ENCODE measurements at places on chromosomes 1 and 21.
A peak's percentile ranks its signal among the peaks of the same experiment; 100 is the strongest.

GRCh38 chr1:41866285-41866684 lies 52.4 kb downstream of the HIVEP3 start:
- H3K4me1 ChIP-seq: no peaks in the 10 kb centered on the region
- peaks cover 13% of the 10 kb centered on the region for H3K27me3 ChIP-seq
- H3K27ac ChIP-seq: no peak overlapping the region
- DNase-seq: no peak

GRCh38 chr1:41895552-41895951 lies 23.2 kb downstream of the HIVEP3 start:
- peaks cover 28% of the 10 kb centered on the region for H3K4me1 ChIP-seq
- H3K4me3 ChIP-seq: no peak overlapping the region
- H3K36me3 ChIP-seq: no peaks in the 10 kb centered on the region
- no peak overlapping the region for H3K27ac ChIP-seq
- DNase-seq: no peak

GRCh38 chr1:155136748-155137147 lies 1.1 kb downstream of the SLC50A1 start:
- H3K27me3 ChIP-seq: no peaks in the 10 kb centered on the region
- peaks cover 4% of the 10 kb centered on the region for H3K4me1 ChIP-seq
- peak; percentile 42 for DNase-seq
- peak overlapping the region; percentile 99 for H3K27ac ChIP-seq

DNA sequence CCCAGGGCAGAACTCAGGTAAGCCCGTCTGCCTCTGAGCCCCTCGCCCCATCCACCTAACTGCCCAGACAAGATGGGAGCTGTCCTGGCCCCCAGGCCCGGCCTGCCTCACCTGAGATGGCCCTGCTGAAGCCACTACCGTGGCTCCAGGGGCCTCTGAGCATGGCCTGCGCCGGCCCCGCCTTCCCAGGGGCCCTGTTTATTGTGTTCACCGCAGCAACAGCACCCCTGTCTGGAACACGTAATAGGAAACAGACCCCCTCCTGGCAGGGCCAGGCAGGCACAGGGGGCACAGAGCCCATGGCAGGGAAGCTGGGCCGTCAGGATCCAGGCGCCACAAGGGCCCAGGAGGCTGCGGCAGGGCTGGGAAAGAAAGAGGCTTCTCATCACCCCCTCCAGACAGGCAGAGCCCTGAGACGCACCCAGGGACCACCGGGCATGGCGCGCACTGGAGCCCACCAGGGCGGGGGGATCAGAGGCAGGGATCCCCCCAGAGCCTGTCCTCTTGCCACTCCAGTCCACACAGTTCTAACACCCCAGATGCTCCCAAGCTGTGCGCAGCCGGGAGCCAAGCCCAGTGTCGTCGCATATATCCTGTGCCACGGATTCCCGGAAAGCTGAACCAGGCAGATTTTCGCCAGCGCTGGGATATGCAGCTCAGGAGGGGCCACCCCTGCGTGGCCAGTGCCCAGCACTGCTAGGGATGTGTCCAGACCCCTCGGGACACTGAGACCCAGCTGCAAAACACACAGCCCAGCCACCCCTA lies 62.6 kb downstream of the ARHGEF16 start:
- H3K4me3 ChIP-seq: no peak overlapping the region
- H3K36me3 ChIP-seq: no peaks in the 10 kb centered on the region
- H3K27ac ChIP-seq: no peak overlapping the region
- no peaks in the 10 kb centered on the region for H3K4me1 ChIP-seq
- H3K27me3 ChIP-seq: no peaks in the 10 kb centered on the region

DNA sequence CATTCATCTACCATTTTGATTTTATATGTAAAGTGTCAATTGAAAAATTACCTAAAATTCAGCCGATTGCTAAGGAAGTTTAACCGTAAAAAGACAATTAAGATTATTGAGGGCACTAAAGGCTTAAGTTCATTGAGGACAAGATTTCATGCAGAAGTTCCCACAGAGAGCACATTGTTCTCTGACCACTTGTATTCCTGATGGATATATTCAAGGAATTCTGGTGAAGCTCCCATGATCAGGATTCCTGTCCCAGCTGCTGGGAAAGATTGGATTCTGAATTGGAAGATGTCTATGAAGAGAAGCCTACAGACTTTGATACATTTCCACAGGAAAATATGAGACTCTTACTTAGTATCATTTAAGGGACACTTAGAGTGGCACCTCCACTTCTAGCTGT lies 209.2 kb upstream of the KCTD3 start:
- H3K4me3 ChIP-seq: no peak overlapping the region
- H3K36me3 ChIP-seq: no peaks in the 10 kb centered on the region
- no peaks in the 10 kb centered on the region for H3K27me3 ChIP-seq

DNA sequence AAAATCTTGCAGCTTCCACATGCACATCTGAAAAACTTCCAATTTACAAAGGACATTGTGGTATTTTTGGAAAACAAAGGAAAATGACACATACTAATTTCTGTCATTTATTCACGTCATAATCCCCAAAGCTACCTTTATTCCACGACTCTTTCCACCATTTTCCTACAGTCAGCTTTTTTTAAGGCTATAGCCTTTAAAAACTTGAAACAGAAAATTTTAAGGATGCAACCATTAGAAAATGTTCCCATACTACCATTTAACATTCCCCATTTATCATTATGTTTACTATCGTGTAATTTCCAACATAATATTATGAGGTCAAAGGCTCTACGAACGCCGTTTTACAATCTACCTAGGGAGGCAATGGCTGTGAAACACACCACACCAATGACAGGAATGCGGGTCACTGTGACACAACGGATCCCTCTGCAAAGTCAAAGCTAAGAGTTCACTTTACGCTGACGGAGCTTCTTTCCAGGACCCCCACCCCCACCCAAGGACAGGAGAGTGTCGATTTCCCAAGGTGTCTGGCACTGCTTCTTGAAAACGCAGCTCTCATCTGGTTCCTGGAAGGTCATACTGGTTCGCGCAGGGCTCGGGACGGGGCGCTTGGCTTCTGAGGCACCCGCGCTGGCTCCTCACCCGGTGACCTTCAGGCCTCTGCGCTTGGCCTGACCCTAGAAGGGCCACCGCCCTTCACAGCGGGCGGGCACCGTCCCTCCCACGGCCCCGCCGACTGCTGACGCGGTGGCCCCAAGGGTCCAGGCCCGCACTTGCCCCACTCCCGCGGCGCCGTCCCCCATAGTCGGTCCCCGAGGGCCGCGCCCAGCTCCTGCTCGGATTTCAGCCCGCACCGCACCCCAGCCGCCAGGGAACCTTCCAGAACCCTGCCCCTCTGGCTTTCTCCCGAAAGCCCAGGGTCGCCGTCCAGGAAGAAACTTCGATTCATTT lies 50.5 kb upstream of the ATF3 start:
- H3K4me1 ChIP-seq: no peaks in the 10 kb centered on the region
- DNase-seq: peak; percentile 73
- peak overlapping the region; percentile 95 for H3K27ac ChIP-seq
- H3K4me3 ChIP-seq: peak overlapping the region; percentile 63
- no peaks in the 10 kb centered on the region for H3K27me3 ChIP-seq

GRCh38 chr1:198880818-198881597 lies 242.2 kb downstream of the PTPRC start:
- no peak overlapping the region for H3K4me3 ChIP-seq
- no peaks in the 10 kb centered on the region for H3K27me3 ChIP-seq
- no peaks in the 10 kb centered on the region for H3K36me3 ChIP-seq
- H3K4me1 ChIP-seq: no peaks in the 10 kb centered on the region
- H3K27ac ChIP-seq: no peak overlapping the region
- DNase-seq: no peak

DNA sequence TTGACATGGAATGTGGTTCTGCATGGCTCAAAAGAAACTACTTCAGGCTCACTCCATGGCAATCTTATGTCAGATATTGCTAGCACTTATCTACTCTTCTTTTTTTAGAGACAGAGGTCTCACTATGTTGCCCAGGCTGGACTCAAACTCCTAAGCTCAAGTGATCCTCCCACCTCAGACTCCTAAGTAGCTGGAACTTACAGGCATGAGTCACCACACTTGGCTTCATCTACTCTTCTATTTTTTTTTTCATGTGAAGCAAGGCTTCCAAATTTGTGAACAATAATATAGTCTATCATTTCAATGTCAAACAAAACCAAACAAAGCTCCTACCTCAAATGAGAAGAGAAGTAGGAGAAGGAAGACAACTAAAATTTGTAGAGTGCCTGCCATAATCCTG lies 7.5 kb upstream of the PSEN2 start:
- H3K27ac ChIP-seq: no peak overlapping the region
- H3K4me1 ChIP-seq: peaks cover 5% of the 10 kb centered on the region
- peak; percentile 14 for DNase-seq

GRCh38 chr1:41626146-41626545 lies 141.7 kb upstream of the EDN2 start:
- H3K36me3 ChIP-seq: no peaks in the 10 kb centered on the region
- no peak overlapping the region for H3K27ac ChIP-seq
- no peak for DNase-seq
- H3K4me1 ChIP-seq: no peaks in the 10 kb centered on the region
- no peaks in the 10 kb centered on the region for H3K27me3 ChIP-seq

DNA sequence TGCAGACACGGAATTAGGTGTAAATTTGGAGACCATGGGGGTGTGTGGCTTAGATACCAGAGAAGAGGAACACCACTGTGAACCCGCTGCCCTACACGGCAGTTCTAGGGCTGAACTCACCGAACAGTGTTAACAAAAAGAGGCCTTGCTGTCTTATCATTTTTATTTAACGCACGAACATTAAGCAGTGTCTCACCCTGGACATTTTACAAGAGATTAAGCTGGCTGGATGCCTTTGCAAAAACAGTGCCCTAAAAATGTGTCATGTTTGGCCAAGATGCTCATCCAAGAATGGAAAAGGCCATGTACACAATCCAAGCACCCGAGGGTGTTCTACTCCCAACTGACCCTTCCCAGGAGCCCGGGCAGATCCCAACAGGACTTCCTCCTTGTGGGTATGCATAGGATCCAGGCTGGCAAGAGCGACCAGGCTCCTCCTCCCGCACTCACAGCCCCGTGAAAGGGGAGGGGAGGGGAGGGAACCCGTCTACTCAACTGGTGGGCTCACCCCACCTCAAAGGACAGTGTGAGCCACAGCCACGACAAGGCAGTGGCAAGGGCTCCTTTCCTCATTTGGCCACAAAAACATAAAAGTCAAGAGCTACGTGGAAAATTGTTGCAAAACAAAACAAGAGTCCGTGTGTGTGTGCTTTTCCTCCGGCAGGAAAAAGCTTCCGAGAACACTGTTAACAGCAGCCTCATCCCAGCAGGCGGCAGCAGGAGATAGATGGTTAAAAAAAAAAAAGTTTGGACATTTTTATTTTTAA lies 20.3 kb downstream of the C2CD2 start:
- H3K36me3 ChIP-seq: no peaks in the 10 kb centered on the region
- H3K4me3 ChIP-seq: no peak overlapping the region
- no peaks in the 10 kb centered on the region for H3K27me3 ChIP-seq
- DNase-seq: no peak
- no peak overlapping the region for H3K27ac ChIP-seq
- H3K4me1 ChIP-seq: no peaks in the 10 kb centered on the region

GRCh38 chr21:24369278-24369677 lies 1238.0 kb downstream of the MRPL39 start:
- H3K4me1 ChIP-seq: no peaks in the 10 kb centered on the region
- H3K4me3 ChIP-seq: no peak overlapping the region
- DNase-seq: no peak
- H3K27ac ChIP-seq: no peak overlapping the region
- no peaks in the 10 kb centered on the region for H3K36me3 ChIP-seq

- DNase-seq: no peak
- no peak overlapping the region for H3K4me3 ChIP-seq
- no peaks in the 10 kb centered on the region for H3K4me1 ChIP-seq
- peaks cover 26% of the 10 kb centered on the region for H3K36me3 ChIP-seq
- H3K27ac ChIP-seq: no peak overlapping the region
- no peaks in the 10 kb centered on the region for H3K27me3 ChIP-seq
Observed at GRCh38 chr1:8517661-8518489, 200.0 kb downstream of the SLC45A1 start.

GRCh38 chr1:175200678-175201521 lies 8.3 kb upstream of the KIAA0040 start:
- no peaks in the 10 kb centered on the region for H3K4me1 ChIP-seq
- no peaks in the 10 kb centered on the region for H3K36me3 ChIP-seq
- H3K27me3 ChIP-seq: no peaks in the 10 kb centered on the region
- peak overlapping the region; percentile 68 for H3K27ac ChIP-seq

DNA sequence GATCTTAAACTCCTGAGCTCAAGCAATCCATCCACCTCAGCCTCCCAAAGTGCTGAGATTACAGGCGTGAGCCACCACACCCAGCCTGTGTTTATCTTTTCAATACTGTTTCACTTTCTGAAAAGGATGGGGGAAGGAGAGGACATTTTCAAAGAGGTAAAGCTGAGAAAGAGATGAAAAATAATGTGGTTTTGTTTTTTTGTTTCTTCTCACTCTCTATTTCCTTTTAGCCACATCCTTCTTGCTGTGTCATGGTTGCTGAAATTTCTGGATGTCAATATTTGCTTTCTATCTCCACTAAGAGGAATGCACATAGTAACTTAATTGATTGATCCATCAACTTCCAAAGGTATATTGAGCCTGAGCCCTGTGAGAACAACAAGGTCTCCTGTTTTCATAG lies 6.4 kb upstream of the C1orf21 start:
- no peak overlapping the region for H3K4me3 ChIP-seq
- no peak overlapping the region for H3K27ac ChIP-seq
- no peaks in the 10 kb centered on the region for H3K36me3 ChIP-seq
- DNase-seq: no peak
- no peaks in the 10 kb centered on the region for H3K27me3 ChIP-seq

DNA sequence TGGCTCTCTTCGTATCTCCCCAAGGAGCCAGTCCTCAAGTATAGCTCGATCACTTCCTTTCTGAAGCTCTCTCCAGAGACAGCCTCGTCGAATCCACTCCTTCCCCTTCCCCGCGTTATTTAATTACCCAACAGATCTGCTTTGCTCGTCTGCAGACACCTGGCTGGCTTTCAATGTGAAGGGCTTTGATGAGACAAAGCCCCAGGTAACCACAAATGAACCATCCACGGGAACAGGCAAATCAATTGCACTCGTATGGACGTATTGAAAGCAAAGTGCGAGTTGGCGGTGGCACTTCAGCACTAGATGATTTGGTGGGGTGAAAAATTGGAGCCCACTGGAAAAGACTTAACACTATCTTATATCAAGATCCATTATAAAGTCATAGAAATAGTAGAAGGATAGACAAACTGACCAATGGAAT lies 364 bp upstream of the BCAR3 start:
- peak overlapping the region; percentile 66 for H3K4me3 ChIP-seq
- H3K27ac ChIP-seq: peak overlapping the region; percentile 81
- no peaks in the 10 kb centered on the region for H3K27me3 ChIP-seq
- peak; percentile 44 for DNase-seq
- no peaks in the 10 kb centered on the region for H3K36me3 ChIP-seq

- H3K4me1 ChIP-seq: no peaks in the 10 kb centered on the region
- H3K36me3 ChIP-seq: peaks cover 15% of the 10 kb centered on the region
- H3K4me3 ChIP-seq: no peak overlapping the region
Observed at GRCh38 chr1:31760471-31761470, 3.4 kb downstream of the ADGRB2 start.

Measured in small intestine (tissue), 16 donors.